Non-pigmented ciliary epithelial cell (primary cell): ENCODE measurements at places on chromosomes 16 and 17.

DNA sequence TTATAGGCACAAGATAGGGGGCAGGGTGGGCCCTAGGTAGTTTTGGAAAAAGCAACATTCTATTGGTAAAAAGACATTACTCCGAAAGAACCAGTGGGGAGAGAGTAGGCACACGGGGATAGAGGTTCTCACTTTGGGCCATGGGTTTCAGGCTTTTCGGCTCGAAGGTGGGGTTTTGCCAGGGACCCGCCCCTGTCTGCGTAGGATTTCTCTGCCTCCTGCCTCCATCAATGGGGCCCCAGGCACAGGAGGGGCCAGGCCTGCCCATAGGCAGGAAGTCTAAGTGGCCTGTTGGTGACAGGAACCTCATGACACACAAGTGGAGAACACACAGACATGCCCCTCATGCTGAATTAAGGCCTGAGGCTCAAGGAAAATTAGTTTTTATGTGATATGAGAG lies 57.5 kb downstream of the RNF213 start:
- no peak for DNase-seq

DNA sequence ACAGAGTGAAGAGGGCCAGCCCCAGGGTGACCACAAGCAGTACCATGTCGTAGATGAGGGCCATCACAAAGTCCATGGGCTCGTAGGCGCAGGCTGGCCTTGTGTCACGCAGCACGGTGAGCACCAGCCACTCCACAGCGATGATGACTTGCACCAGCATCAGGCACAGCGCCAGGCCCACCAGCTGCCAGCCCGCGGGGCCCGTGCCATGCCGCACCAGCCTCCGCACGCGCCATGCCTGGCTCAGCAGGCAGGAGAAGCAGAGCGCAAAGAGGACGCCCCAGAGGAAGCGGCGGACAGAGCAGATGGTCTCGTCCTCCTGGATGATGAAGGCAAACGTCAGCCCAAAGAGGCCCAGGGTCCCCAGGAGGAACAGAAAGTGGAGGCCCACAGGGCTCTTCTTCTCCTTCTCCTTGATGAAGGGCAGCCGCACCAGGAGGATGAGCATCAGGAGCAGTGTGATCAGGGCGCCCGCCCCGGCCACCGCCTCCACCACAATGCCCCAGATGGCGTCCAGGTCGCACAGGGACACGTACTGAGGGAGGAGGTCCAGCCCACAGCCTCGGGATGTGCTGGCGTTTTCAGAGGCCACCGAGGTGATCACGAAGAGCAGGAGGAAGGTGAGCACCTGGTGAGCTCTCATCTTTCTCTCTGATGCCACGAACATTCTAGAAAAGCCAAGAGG lies 12.3 kb downstream of the GPRC5B start:
- no peak for DNase-seq

DNA sequence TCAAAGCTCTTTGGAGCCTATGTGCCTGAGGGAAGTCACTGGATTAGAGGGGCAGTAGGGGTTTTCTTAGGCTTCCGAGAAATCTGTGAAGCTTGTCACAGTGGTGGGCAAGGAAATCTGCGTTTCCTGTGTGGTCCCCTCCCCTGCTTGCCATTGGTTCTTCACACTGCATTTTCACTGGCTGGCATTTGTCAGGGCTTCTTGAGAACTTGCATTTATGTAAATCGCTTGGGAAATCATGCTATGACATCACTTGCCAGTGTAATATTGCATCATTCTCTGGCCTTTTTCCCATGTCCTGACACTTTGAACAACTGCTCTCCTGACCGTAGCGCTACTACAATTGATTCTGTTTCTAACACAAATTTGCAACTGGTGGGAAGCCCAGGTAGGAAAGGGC lies 1.8 kb downstream of the CACNG3 start:
- no peak for DNase-seq

DNA sequence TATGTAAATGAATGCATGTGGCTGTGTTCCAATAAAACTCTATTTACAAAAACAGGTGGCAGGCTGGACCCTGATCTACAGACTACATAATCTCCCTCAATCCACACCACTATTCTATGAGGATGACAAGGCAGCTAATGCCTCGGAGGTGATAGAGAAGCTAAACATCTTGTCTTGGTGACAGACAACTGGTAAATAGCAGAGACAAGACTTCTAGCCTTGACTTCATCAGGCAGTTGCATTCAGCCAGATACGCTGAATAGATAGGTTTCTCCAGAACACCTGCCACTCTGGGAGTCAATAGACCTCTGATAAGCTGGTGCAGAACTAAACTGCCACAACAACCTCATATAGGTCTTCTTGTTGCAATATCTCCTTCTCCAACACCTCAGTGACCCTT lies 3.3 kb downstream of the ATPAF2 start:
- no peak for DNase-seq

DNA sequence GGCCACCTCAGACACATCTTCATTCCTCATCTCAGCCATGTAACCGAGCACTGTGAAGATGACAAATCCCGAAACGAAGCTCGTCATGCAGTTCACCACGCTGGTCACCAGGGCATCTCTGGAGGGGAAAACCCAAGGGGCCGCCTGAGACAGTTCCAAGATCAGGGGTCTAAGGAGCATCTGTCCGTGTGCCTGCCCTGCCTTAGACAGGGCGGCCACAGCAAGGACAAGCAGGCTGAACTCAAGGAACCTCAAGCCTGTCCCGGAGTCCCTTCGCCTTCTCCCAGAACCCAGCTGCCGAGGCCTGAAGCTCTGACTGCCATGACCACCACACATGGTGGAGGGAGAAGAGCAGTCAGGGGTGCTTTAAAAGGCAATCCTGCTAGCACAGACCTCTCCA lies 22.7 kb downstream of the SLC6A4 start:
- DNase-seq: no peak

- DNase-seq: no peak
Observed at GRCh38 chr16:56847173-56847910, 17.7 kb upstream of the SLC12A3 start.

GRCh38 chr16:87569601-87570571 lies 32.4 kb upstream of the JPH3 start:
- no peak for DNase-seq

- DNase-seq: no peak
Observed at GRCh38 chr16:75745242-75745641, 19.0 kb upstream of the CPHXL start.

DNA sequence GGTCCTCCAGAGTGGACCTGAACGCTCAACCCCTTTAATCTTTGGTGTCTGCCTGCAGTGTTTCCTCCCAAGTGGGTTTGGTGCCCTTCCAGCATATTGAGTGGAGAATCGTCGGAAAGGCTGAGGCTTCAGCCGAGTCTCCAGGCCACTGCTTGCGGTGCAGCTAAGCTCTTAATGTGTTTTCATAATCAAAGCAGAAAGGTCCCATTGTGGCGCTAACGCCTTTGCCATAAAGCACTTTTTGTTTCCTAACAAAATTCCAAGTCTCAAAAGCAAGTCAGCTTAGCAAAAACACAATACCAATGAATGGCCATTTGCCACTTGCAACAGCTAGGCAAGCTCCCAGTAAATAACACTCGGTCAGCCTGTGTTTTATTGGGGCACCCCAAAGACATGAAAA lies 57.6 kb downstream of the KSR1 start:
- no peak for DNase-seq

- DNase-seq: no peak
Observed at GRCh38 chr17:73498886-73499554, 145.2 kb downstream of the SDK2 start.

GRCh38 chr16:10081201-10081940 lies 100.9 kb downstream of the GRIN2A start:
- no peak for DNase-seq

DNA sequence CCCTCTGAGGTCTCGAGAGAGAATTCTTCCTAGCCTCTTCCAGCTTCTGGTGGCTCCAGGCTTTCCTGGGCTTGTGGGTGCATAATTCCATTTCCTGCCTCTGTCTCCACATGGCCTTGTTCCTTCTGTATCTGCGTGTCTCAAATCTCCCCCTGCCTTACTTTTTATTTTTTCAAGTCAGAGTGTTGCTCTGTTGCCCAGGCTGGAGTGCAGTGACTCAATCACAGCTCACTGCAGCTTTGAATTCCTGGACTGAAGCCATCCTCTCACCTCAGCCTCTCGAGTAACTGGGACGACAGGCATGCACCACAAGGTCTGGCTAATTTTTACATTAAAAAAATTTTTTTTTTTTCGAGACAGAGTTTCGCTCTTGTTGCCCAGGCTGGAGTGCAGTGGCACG lies 120.6 kb downstream of the SHISA9 start:
- no peak for DNase-seq

- no peak for DNase-seq
Observed at GRCh38 chr17:17740615-17741348, 59.5 kb downstream of the RAI1 start.

DNA sequence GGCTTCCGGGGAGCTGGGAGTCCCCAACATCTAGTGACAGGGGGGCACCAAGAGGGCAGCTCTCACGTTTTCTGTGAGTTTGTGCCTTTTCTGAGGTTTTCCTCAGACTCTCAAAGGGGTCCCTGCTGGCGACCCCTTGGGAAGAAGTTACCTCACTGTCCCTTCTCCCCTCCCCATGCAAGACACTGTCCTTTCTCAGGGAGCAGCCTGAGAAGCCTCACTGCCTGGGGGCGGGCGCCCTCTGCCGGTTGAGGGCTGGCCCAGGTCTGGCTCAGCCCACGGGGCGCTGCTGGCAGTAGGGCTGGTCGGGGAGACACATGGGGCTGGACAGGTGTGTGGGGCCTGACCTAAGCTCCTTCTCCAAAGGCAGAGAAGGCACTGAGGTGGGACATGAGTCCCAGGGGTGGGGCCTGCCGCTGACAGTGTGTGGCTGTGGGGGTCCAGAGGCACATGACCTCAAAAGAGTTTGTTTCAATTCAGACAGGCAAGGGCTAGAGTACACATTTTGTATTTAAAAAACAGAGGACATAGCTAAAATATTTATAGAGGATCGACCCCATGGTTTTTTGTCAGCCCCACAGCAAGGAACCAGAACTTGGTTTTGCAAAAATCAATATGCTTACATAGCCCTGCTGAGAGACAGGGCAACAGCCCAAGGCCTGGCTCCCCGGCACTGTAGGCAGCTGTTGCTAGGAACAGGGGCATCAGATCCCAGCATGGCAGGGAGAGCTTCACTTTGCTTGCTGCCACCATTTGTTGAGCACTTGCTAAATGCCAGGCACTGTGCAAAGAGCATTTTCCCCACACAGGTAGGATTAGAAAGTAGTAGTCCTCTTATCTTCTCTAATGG lies 18.5 kb upstream of the ALDH3A1 start:
- DNase-seq: no peak

DNA sequence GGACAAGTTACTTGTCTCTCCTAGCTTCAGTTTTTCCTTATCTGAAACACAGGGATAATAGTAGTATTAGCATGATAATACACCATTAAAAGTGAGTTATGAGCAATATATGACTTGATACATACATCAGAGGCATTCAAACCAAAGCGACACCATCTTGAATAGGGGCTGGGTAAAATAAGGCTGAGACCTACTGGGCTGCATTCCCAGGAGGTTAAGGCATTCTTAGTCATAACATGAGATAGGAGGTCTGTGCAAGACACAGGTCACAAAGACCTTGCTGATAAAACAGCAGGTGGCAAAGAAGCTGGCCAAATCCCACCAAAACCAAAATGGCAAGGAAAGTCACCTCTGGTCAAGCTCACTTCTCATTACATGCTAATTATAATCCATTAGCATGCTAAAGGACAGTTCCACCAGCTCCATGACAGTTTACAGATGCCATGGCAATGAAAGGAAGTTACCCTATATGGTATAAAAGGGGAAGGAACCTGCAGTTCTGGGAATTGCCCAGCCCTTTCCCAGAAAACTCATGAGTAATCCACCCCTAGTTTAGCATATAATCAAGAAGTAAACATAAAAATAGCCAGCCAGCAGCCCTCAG lies 37.2 kb upstream of the HS3ST3A1 start:
- no peak for DNase-seq

GRCh38 chr16:85195900-85196772 lies 83.9 kb upstream of the CIBAR2 start:
- DNase-seq: no peak

GRCh38 chr16:68146585-68146984 lies 61.4 kb downstream of the NFATC3 start:
- no peak for DNase-seq

GRCh38 chr17:17303847-17304490 lies 796 bp downstream of the NT5M start:
- DNase-seq: no peak

GRCh38 chr16:12120982-12121652 lies 144.6 kb downstream of the SNX29 start:
- DNase-seq: no peak

DNA sequence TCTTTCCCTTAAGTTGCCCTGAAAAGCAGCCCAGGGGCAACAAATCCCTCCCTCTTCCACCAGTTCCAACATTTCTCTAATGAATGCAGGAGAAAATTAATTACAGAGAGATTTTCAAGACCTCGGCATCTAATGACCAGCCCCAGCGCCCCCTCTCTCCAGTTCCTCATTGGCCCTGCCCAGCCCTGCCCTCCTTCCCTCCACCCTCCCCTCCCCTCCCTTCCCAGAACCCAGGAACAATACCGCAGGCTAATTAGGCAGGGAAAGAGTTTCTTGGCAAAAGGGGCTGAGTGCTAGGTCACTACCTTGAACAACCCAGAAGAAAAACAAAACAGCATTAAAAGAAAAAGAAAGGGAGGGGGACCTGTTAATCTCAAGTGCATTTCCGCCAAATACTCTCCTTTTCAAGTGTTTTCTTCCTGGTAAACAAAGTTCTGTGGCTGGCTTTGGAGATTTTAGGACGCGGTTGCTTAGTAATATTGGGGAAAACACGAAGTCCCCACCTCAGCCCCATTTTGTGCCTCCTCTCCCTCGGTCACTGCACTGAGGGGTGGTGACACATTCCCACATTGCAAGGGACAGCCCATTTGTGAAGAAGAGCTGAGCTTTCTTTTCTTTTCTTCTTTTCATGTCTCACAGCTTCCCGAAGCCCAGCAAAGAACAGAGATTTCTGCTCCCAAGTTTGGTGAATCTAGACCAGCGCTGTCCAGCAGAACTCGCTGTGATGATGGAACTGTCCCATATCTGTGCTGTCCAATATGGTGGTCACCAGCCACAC lies 215.4 kb downstream of the SOX9 start:
- no peak for DNase-seq

- DNase-seq: no peak
Observed at GRCh38 chr17:82237746-82238471, 9.1 kb downstream of the SLC16A3 start.

DNA sequence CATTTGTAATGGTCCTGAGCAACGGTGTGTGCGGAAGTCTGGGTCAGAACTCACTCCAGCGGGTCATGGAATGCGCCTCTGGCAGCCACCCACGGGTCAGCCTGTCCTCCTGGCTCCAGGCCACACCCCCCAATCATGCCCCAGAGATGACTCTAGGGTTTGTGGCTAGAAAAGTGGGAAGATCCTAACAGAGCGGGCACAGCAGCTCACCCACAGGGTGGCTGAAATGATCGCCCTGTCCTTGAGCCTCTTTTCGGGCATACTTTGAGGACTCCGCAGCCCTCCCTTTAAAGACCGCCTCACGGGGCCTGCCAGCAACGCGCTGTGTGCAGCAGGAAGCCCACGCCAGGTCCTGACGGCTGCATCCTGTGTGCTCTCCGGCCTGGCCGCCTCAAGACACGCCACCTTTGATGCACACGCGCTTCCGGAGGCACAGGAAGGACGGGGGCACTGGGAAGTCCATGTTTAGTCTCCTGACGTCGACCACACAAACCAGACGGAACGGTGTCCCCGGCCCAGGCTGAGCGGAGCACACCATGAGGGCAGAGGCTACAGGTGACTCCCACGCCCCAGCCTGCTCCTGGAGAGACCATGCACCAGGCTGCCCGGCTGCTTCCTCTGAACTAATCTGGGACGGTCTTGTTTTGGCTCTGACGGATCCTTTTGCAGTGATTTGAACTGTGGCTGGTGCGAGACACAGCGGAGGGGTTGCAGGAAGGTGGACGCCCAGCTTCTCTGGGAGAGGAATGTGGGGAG lies 92.9 kb downstream of the TBC1D16 start:
- DNase-seq: no peak
